ENCODE measurements at places on chromosomes 6 and 20.

DNA sequence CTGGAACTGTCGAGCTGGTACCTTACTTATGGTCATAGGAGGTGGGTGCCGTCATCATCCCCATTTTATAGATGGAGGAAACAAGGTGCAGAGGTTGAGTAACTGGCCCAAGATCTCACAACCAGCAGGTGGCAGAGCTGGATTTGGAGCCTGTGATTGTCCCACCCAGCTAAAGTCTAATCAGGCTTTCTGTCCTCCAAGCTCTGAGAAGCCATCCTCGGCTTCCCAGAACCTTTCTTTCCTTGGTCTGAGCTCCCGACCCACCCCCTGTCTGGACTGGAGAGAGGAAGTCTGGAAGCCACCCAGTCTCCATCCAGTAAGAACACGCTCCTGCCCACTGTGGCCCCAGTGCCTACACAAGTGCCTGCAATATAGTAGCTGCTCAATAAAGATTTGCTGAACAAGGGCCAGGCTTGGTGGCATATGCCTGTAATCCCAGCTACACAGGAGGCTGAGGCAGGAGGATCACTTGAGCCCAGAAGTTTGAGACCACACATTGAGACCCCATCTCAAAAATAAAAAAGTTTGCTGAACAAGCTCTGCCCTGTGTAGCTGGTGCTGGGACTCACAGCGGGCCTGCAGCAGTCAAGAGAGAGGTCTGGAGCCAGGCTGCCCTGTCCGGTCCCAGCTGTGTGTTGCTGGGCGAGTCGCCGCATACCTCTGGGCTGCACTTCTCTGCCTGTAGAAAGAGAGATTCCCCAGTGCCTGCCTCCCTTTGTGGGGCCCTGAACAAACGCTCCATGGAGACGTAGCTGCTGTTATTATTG is 32.5 kb upstream of the DLGAP4 start:
- DNase-seq: peak; percentile 25

- DNase-seq: peak; percentile 63
Measured at GRCh38 chr20:41003143-41003935, 25.3 kb upstream of the TOP1 start.

- DNase-seq: no peak
Measured at GRCh38 chr6:46011188-46012085, 4.2 kb downstream of the CLIC5 start.

- no peak for DNase-seq
Measured at GRCh38 chr20:4104045-4104444, 88.7 kb upstream of the RNF24 start.

- no peak for DNase-seq
Measured at GRCh38 chr6:37501632-37502491, 2.2 kb upstream of the CCDC167 start.

DNA sequence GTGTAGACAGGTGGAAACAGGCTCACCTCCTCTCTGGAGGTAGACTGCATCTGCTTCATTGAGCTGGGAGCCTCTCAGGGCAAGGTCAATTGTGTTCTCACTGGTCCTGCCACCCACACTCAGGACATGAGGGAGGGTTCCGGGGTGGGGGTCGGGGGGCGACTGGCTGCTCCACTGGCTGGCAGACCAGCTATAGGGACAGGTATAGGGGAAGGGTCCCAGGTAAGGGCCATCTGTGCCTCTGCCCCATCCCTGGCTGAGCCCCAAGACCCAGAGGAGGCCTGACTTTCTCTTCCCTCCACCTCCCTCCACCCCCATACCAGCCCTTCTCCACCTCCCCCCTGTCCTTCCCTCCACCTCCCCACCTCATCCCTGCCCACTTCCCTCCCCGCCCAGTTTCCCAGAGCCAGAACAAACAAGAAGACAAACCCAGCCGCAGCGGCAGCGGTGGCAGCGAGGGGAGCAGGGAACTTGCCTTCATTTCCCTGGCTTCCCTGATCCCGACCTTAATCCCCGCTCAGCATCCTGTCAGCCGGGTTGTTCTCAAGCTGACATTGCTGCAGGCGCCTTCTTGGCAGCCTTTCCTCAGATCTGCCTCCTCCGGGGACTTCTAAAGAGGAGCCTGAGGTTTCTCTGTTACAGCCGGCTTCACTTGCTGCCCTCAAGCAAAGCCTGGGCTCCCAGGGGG is 18.3 kb upstream of the FOXP4 start:
- no peak for DNase-seq

DNA sequence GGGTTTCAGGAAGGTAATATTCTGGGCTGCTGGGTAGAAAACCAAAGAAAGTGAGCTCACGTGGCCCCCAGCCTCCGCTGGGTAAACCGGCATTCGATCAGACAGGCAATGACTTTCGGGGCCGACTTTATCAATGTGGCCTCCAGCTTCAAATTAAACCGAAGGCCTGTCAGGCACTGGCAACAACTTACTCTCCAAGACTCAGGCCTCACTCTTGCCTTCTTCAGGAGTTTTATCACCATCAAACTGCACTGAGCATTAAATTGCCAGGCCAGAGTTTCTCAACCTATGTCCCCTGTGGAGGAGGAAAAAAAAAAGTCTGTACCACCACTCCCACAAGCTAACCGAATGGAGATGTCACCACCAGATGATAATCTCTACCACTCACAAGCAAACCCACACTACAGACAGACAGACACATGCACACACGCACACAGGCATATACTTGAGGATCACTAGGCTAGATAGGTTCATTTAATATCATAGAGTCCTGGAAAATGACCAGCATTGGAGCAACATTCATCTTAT is 1.1 kb upstream of the MBOAT1 start:
- DNase-seq: no peak

DNA sequence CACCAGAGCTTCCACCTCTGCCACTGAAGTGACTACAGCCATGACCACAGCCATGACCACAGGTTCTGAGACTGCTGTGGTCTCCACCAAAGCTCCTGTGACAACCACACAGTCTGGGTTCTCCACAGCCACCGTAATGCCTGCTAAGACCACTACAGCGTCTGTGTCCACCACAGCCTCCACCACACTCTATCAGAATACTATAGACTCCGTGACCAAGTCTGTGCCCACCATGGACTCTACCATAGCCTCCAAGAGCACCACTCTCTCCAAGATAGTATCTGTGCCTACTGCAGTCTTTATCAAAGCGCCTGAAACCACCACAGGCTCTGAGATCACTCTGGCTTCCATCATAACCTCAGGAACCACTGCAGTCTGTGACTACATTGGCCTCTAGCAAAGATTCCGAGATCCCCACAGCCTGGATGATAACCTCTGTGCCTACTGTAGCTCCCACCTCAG is 18.3 kb upstream of the MUC21 start:
- DNase-seq: no peak

GRCh38 chr20:21681922-21682318 is 23.5 kb upstream of the PAX1 start:
- no peak for DNase-seq

- DNase-seq: no peak
Measured at GRCh38 chr6:493840-494239, 102.3 kb downstream of the IRF4 start.

GRCh38 chr6:4928426-4928825 is 75.4 kb downstream of the RPP40 start:
- peak; percentile 50 for DNase-seq

DNA sequence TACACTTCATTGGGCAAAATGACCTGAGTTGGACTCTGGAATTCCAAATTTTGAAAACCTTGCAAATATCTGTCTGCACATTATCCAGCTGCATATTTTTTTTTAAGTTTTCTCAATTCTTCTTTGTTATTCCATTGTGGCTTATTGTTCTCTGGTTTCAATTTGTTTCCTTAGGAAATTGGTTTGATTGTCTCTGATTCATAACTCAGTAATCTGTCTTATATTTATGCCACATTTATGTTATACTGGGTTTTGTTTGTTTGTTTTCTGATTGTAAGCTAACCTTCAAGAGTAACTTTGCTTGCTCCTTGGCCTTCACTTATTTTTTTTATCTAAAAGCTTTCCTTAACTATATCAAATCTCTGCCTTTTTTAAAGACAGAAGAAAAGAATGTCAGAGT is 193.3 kb upstream of the PLCB4 start:
- DNase-seq: no peak

- no peak for DNase-seq
Measured at GRCh38 chr6:166650824-166651807, 24.1 kb upstream of the RPS6KA2 start.

DNA sequence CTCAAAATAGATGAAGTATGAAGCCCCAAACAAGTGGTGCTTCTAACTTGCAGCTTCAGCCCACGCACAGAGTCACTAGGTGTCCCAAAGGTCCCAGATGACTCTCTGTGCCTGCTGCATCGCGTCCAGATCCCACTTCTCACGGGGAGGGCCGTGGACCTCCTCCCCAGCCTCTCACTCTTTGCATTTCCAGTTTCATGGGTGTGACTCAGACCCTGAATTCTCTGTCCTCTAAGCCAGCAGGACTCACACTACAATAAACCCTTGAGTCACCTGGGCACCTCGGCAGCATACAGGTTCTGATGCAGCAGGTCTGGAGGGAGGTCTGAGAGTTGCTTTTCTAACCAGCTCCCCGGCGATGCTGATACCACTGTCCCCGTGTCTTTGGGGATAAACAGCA is 114.0 kb upstream of the RIN2 start:
- DNase-seq: no peak

GRCh38 chr20:48758206-48758820 is 69.5 kb downstream of the PREX1 start:
- DNase-seq: no peak

- peak; percentile 55 for DNase-seq
Measured at GRCh38 chr6:137904822-137905617, 38.0 kb downstream of the TNFAIP3 start.

DNA sequence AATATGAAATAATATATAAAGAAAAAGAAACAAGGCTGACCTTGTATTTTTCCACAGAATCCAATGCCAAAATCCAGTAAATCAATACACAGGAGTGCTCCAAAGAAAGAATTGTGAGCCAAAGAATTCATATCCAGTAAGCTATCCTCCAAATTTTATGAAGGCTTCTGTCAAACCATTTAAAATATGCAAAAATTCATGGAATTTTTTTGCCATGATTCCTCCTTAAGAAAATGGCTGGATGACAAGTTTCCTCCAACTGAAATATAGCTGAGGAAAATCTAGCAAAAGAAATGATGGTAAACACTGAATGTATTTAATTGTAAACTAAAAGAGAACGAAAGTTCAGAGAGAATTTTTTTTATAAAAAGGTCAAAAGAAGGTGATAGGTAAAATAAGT is 290.3 kb downstream of the UBE3D start:
- DNase-seq: no peak

GRCh38 chr6:6678811-6679210 is 90.3 kb downstream of the LY86 start:
- DNase-seq: no peak

GRCh38 chr6:138526822-138527235 is 27.5 kb upstream of the NHSL1 start:
- DNase-seq: no peak

DNA sequence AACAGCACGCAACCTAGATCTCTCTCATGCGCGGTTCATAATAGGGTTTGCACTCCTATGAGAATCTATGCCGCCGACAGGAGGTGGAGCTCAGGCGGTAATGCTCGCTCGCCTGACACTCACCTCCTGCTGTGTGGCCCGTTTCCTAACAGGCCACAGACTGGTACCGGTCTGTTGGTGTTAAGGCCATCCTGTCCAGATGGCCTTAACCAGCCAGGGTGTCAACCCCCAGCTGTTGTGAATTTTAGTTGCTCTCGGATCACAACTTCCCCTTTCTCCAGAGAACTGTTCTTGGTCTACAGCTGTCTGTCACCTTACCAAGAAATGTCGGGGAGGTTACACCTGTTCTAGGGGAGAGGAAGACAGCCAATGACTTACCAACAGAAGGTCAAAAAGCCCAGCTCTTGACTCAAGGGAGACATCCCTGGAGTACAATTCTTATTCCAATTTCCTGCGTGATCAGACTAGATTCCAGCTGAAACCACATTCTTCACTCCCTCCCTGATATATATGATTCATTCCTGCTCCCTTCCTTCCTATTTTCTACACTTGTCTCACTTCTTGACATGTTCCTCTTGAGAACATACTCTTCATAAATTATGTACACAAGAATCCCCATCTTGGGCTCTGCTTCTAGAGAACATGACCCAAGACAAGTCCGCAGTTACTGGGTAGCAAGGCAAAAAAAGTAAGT is 23.1 kb upstream of the DNAAF9 start:
- DNase-seq: no peak

- no peak for DNase-seq
Measured at GRCh38 chr20:2331901-2332565, 36.2 kb downstream of the TGM3 start.

DNA sequence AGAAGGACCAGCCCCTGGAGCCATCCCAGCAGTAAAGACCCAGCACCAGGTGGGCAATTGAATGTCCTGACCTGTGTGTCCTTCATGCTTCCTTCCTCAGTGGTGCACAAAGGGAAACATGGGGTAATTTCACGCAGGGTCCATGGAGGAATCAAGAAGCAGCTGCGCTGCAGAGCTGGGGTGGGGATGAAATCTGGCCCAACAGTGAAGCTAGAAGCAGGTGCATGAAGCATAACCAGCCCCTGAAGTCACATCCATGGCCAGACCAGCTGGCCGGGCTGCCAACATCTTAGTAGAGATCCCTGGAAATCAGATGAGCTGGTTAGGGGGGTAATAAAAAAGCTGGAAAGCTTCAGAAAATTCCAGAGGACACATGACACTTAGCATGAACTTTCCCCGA is 646.7 kb upstream of the DEFB115 start:
- no peak for DNase-seq

DNA sequence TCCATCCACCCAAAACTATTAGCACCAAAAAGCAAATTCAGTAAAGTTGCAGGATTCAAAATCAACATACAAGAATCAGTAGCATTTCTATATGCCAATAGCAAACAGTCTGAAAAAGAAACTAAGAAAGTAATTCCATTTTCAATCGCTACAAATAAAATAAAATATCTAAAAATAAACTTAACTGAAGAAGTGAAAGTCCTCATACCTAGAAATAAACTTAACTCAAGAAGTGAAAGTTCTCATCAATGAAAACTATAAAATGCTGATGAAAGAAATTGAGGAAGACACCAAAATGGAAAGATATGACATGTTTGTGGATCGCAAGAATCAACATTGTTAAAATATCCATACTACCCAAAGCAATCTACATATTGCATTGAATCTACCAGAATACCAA is 103.0 kb upstream of the ARID1B start:
- no peak for DNase-seq

GRCh38 chr6:41093729-41094128 is 21.0 kb downstream of the NFYA start:
- DNase-seq: no peak

- no peak for DNase-seq
Measured at GRCh38 chr6:154887051-154887450, 108.1 kb upstream of the TIAM2 start.

GRCh38 chr6:89449193-89449592 is 16.2 kb downstream of the ANKRD6 start:
- DNase-seq: no peak
